Testis (tissue), 5 donors: ENCODE measurements at places on chromosomes 16 and 17. TPM values are rescaled to one million over a fixed set of nuclear protein-coding genes. Genes with fewer than 3 reads are reported as not detected.

Gene CACNG4
- polyA plus RNA-seq, result 0.46 TPM

Gene FSCN2
- 0.37 TPM for polyA plus RNA-seq

Gene ARHGAP44
- 9.3 TPM for polyA plus RNA-seq

Gene TERB1
- 13.3 TPM for polyA plus RNA-seq

Gene SLC12A3
- polyA plus RNA-seq, result 0.16 TPM

Gene MSL1
- polyA plus RNA-seq, result 157 TPM

Gene TEX14
- 96.5 TPM for polyA plus RNA-seq

Gene HCRT
- polyA plus RNA-seq, result not detected
